ENCODE measurements at places on chromosomes 1 and 21.
A peak's percentile ranks its signal among the peaks of the same experiment; 100 is the strongest.

DNA sequence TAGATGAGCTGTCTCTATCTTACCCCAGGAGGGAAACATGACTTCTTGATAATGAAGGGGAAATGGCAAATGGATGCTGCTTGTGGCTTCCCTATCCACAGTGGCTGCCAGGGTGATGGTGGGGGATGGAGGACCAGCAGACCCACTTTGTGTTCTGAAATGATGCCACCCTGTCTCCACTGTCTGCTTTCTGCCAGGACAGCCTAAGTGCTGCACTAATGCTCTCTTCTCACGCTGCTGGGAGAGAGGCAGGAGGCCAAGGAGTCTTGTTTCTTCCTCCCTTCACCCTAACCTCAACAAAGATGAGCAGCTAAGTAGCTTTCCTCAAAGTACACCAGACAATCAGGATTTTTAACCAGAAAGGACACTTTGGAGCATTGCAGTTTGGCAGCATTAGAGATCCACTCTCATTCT lies 36.6 kb downstream of the XCL1 start:
- no peak for DNase-seq

GRCh38 chr1:167533851-167534300 lies 15.5 kb upstream of the CD247 start:
- DNase-seq: peak; percentile 16

- peak; percentile 87 for DNase-seq
Measured at GRCh38 chr1:45518910-45519309, 2.8 kb downstream of the PRDX1 start.

GRCh38 chr1:40755067-40755466 lies 28.5 kb upstream of the KCNQ4 start:
- DNase-seq: no peak

GRCh38 chr1:153359241-153359640 lies 1.6 kb downstream of the S100A9 start:
- no peak for DNase-seq

- DNase-seq: no peak
Measured at GRCh38 chr1:230321741-230322420, 104.3 kb downstream of the PGBD5 start.

DNA sequence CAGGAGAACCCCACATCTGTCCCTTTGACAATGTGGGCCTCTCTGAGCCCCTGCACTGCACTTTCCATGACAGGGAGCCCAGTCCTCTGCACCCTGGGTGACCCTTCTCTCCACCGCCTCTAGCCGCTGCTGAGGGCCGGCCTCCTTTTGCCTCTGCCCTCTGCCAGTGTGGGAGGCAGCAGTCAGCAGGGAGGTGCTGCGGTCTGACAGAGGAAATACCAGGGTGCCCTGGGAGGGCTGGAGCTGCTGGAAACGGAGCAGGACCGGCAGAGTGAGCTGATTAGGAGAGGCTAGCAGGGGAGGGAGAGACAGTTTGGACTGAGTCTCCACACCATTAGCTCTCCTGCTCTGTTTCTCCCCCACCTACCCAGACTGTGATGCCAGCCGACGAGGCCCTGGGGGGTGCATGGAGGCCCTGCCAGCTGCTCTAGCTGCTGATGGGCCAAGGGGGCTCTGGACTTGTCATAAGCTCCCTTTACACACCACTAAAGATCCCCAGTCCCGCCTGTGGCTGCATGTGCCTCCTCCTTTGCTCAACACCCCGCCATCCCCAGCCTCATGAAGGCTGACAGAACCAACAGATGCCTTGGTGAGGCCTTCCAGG lies 171.1 kb upstream of the KLHDC7A start:
- no peak for DNase-seq

Measured in NCI-H524 treated with DMSO at 0.1 percent for 48 hours (cell line).